ENCODE measurements at places on chromosomes 16 and 17.
A peak's percentile ranks its signal among the peaks of the same experiment; 100 is the strongest.

- DNase-seq = no peak
Measured at GRCh38 chr16:20614186-20615141, 38.3 kb upstream of the ACSM2B start.

- no peak for DNase-seq
Measured at GRCh38 chr16:48676836-48677235, 66.9 kb upstream of the N4BP1 start.

GRCh38 chr17:50517504-50518383 is 9.5 kb downstream of the MYCBPAP start:
- no peak for DNase-seq

DNA sequence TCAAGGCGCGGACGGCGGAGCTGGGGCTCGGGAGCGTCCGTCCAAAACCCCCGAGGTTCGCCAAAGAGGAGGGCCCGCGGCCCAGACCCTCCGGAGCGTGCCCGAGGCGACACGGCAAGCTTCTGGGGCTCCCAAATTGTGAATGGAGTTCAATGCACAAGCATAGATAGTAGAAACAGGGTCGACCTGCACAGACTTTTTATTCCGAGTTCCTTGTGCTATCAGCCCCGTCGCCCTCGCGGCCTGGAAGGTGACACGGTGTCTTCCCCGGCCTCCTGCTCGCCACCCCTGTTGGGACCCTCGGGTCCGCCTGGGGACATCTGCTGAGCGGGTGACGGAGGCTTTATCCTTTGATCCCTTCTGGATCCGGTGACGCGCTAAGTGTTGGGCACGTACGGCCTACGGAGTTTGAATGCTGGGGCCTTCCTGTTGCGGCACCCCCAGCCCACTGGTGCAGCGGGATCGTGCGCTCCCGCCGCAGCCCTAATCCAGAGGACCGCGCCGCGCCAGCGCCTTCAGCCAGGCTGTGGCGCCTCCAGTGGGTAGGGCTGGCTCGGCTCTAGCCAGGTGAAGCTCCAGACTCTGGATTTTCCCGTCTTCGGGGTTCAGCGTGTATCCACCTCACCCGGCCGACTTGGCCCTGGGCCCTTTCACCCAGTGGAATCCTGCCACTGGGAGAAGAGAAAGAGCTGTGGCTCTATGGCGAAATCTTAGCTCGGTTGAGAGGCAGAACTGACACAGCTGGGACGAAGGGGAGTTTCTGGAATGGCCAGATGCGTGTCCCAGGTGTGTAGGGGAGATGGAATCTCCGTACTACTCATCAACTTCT is 17.0 kb upstream of the NTN1 start:
- DNase-seq = no peak

GRCh38 chr17:12613566-12613965 is 52.1 kb upstream of the MYOCD start:
- DNase-seq = no peak

DNA sequence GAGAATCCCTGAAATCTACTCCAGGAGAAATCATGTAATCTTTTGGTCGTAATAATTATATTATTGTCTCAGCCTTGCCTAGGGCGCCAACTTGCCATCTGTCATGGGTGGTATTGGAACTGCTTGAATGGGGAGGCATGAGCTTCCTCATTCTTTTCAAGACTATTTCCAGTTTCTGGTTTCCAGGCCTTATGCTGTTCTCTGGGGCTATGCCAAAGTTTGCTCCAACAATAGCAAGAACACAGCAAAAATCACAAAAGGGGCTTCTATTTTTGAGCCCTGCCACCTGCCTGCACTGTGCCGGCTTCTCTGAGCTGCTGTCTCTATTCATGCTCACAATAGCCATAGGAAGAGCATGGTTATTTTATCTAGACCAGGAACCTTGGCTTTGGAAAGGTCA is 111.7 kb downstream of the SPECC1 start:
- DNase-seq = peak; percentile 97

GRCh38 chr17:34474706-34475105 is 104.7 kb upstream of the TMEM132E start:
- no peak for DNase-seq

- peak; percentile 48 for DNase-seq
Measured at GRCh38 chr17:27381007-27381501, 75.2 kb upstream of the KSR1 start.

DNA sequence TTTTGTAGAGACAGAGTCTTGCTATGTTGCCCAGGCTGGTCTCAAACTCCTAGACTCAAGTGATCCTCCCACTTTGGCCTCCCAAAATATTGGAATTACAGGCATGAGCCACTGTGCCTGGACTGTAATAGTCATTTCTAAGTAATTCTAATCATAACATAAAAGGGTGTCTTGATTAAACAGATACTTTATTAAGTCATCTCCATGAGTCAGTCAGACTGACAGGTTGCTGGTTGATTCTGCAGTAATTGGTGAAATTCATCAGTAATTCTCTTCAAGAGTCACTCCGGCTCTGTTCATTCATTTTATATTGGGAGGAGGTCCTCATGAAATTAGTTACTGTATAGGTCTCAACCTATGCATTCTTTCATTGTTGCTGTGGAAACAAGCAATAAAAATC is 85.6 kb downstream of the SPECC1 start:
- no peak for DNase-seq

DNA sequence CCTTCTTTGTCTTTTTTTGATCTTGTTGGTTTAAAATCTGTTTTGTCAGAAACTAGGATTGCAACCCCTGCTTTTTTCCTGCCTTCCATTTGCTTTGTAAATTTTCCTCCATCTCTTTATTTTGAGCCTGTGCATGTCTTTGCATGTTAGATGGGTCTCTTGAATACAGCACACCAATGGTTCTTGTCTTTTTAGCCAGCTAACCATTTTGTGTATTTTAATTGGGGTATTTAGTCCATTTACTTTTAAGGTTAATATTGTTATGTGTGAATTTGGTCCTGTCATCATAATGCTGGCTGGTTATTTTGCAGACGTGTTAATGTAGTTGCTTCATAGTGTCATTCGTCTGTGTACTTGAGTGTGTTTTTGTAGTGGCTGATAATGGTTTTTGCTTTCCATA is 26.2 kb downstream of the NFATC3 start:
- DNase-seq = no peak

DNA sequence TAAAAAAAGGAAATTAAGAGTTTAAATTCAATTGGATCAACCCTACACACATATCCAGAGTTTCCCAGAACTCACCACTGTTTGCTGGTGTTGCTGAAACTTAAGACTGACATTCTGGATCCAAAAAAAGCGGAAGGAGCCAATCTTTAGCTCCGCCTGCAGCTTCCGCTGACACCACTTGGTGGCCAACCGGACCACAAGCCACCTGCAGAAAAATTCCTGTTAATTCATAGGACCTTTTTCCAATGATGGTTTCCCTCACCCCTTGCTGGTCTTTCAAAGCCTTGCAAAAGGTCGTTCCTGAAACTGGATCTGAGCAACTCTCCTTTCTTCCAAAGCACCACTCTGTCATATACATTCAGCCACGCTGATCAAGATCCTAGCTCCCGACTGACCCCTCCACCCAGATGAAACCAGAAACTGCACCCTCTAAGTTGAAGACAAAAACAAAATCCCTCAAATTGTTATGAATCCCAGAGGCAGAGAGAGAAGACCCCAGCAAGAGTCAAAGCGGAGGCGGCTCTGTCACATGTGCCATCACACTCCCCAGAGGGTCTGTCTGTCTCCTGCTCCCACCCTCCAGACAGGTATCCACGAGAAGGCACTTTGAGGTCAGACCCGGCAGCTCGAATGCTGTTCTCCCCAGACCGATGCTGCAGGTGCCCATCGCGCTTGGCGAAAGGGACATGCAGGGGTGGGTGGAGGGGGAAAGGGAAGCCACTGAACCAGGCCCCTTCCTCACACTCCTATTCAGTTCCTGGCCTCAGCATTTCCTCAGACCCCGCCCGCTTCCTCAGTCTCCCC is 773 bp downstream of the BLTP2 start:
- DNase-seq = peak; percentile 43

GRCh38 chr16:27792486-27793248 is 242.7 kb downstream of the KATNIP start:
- no peak for DNase-seq

GRCh38 chr16:67249178-67250044 is 632 bp downstream of the SLC9A5 start:
- DNase-seq = no peak

- no peak for DNase-seq
Measured at GRCh38 chr16:85361441-85362118, 249.3 kb upstream of the CIBAR2 start.

DNA sequence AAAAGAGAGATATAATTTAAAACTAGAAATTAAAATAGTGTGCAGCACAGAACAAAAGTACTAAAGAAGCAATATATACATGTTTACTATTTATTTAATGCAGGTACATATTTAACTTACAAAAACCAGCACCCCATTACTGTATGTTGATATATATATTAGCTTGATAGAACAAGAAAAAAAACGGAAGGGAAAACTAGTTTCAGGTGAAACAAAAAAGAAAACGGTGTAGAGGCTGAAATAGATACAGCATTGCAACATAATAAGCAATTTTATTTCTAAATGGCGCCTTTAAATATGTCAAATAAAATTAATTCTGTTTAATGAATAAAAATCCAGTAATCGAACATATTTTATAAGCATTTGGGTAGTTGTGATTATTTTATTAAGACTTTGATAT is 3.9 kb downstream of the HNF1B start:
- DNase-seq = no peak

- DNase-seq = no peak
Measured at GRCh38 chr16:15450624-15451023, 16.2 kb downstream of the BMERB1 start.

DNA sequence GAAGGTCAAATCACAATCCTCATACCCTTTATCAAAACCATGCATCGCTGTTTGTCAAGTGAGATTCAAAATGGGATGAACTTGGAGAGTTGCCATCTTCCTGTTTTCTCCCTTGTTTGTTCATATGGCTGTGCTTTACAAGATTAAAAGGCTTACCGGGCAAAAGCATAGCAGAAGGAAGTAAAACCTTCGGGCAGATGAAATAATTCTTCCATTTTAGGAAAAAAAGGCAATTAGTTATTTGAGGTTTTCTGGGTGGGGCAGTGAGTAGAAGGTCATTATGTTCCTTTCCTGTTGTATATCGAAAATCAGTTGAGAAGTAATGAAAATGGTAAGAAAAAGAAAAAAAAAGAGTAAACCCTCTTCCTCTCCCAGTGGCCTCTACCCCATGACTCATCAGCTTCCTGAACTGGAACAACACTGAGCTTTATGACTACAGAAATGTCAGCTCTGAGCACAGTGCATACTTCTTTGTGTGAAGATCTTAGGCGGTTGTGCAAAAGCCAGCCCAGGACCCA is 369.2 kb downstream of the CDH13 start:
- DNase-seq = no peak
